ENCODE measurements at places on chromosomes 13 and 19. TPM values are rescaled to one million over a fixed set of nuclear protein-coding genes. Genes with fewer than 3 reads are reported as not detected.

DNA sequence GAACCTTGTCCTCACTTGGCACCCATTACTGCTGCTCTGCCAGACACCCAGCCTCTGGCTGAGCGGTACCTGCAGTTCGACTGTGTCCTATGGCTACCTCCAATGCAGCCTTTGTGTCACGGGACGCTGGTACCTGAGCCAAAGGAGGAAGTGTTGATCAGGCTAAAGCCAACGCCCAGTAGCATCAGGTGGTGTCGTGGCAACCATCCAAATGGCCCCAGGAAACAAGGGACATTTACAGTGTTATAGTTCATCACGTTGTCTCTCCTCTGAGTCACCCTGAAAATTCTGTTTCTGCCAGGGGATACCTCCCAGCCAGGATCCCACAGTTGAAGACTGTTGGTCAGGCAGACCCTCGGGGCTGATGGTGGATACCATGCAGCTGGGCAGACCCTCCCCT lies 10.1 kb downstream of the RHPN2 start:
- no peaks in the 10 kb centered on the region for H3K27me3 ChIP-seq
- no peak for DNase-seq
- H3K4me1 ChIP-seq = 0 out of 2 replicates have a peak, but pooled peaks cover 11% of the 10 kb centered on the region
- H3K4me3 ChIP-seq = no peak overlapping the region

DNA sequence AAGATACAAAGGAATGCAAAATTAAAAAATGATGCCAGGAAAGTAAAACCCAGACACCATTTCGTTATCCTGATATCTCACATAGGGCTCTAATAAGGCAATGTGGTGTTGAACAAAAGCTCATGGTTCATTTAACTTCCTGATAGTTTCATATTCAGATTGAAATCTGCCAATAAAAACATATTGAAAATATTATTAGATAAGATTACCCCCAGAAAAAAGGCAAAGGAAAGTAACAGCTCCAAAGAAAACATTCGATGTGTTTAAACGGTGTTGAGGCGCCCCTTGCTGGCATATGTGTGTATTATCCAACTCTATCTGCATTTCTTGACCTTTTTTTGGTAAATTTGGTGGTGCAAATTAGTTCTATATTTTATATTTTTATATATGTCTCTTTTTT lies 75.9 kb downstream of the ESD start:
- peak; percentile 76 for DNase-seq
- H3K27ac ChIP-seq = no peak overlapping the region
- H3K4me1 ChIP-seq = no peaks in the 10 kb centered on the region
- no peaks in the 10 kb centered on the region for H3K27me3 ChIP-seq

DNA sequence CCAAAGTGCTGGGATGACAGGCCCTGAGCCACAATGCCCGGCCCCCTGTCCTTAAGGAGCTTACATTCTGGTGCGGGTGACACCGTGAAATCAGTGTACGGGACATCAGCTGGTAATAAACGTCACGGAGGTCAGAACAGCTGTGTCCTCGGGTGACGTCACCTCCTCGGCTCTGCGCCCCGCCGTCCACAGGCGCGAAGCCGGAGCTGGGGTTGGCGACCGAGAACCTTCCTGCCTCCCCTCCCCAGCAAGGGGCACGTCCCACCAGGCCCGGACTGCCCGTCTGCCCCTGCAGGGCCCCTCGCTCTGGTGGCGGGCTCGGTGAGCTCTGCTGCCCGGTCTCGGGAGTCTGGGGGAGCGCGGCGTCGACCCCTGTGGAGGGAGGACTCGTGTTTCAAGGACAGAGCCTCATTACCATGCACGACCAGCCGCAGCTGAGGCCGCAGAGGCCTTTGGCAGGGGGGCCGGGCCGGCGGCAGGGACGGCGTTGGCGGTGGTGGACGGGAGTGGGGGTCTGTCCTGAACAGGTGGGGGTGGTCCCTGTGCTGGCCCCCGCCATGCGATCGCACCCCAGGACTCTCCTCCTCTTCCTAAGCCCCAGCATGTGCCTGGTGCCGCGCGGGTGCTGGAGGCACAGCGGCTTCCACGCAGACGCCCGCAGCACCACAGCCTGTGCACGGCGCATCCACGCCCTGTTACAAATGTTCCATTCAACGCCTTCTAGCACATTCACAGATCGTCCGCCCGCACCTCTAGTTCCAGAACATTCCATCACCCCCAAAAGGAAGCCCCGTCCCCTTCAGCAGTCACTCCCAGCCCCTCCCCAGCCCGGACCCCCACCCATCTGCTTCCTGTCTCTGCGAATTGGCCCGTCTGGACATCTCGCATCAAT lies 5.4 kb downstream of the LINGO3 start:
- peak; percentile 70 for DNase-seq
- no peak overlapping the region for H3K4me3 ChIP-seq
- H3K27ac ChIP-seq = no peak overlapping the region
- H3K4me1 ChIP-seq = no peaks in the 10 kb centered on the region
- H3K36me3 ChIP-seq = no peaks in the 10 kb centered on the region
- peaks cover 17% of the 10 kb centered on the region for H3K27me3 ChIP-seq

The CYP2A7 gene
- total RNA-seq = not detected

DNA sequence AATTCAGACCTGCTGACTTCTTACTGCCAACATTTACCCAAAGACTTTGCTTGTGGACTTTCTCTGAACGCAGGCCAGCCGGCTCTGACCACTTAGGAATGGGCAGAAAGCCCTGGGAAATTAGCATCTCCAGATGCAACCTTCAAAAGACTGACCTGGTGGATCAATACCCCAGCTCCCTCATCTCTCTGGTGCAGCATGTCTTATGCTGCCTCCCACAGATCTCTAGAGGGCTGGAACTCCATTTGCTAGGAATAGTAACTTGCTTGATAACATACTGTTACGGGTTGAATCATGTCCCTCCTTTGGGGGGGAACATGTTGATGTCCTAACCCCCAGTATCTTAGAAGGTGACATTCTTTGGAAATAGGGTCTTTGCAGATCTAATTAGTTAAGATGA lies 12.9 kb upstream of the SLC25A41 start:
- H3K27me3 ChIP-seq = no peaks in the 10 kb centered on the region
- H3K4me1 ChIP-seq = no peaks in the 10 kb centered on the region
- H3K27ac ChIP-seq = no peak overlapping the region
- no peaks in the 10 kb centered on the region for H3K36me3 ChIP-seq

The PRSS57 gene
- not detected for total RNA-seq

DNA sequence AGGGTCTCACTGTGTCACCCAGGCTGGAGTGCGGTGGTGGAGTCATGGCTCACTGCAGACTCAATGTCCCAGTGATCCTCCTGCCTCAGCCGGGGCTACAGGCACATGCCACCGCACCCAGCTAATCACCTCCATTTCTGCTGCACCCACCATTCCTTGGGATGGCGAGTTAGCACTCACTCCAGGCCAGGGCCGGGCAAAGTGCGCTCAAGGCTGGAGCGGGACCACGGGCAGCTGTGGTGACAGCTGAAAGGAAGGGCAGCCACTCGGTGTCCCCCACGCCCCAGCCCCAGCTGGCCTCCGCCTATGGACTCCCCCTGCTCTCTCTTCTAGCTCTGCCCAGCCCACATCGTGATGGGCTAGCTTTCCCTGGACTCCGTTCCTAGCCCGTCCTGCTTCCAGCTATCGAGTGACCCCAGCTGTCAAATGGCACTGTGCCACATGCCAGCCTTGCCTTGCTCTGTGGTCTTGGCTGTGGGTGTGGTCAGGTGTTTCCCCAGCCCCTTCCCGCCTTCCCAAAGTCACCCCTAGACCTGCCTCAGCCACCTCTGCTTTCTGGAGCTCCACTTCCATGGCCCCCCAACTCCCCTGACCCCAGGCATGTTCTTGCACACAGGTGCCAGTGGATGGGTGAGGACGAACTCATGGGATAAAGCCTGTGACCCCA lies 4.1 kb downstream of the MICOS13 start:
- DNase-seq = no peak
- H3K4me3 ChIP-seq = no peak overlapping the region
- no peaks in the 10 kb centered on the region for H3K4me1 ChIP-seq
- no peak overlapping the region for H3K27ac ChIP-seq
- H3K27me3 ChIP-seq = no peaks in the 10 kb centered on the region

The TEX26 gene
- total RNA-seq = not detected

GRCh38 chr19:52391135-52391534 lies 6.5 kb upstream of the ZNF528 start:
- no peaks in the 10 kb centered on the region for H3K27me3 ChIP-seq
- H3K4me3 ChIP-seq = no peak overlapping the region
- no peaks in the 10 kb centered on the region for H3K4me1 ChIP-seq
- no peak overlapping the region for H3K27ac ChIP-seq
- peaks cover 17% of the 10 kb centered on the region for H3K36me3 ChIP-seq
- DNase-seq = no peak

DNA sequence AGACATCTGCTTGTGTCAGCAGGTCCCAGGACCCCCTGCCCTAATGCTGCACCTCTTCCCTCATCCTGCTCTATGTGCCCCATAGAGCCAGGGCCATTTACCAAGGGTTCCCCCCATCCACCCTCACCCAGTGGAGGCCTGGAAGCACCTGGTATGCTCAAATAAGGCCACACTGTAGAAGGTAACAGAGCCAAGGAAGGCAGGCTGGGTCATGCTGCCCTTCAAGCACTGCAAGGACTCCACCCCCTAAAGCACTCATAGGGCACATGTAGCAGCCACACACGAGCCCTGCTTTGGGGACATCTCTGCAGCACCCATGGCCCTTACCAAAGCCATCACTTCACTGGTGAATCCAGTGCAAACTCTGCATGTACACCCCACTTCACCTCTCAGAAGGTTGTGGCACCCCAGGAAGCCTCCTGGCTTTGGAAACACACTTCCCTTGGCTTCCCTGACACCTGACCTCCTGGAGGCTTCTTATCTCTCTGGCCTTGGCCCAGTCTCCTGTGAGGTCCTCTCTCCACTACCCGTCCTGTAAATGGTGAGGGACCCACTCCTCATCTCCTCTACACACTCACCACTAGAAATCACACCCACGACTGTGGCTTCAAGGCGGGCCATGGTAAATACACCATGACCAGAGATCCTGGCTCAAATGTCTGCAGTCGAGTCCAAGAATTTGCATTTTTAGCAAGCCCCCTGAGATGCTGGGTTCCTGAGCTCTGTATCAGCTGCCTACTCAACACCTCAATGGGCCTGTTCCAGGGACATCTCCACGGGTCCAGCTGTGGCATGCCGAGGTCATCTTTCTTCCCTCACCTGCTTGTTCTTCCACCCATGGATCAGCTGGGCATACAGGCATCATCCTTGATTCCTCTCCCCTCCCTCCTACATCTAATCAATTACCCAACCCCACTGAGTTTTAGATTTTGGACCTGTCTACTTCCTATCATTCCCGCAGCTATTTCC lies 80.9 kb upstream of the DOCK9 start:
- DNase-seq = no peak
- no peaks in the 10 kb centered on the region for H3K36me3 ChIP-seq
- peaks cover 34% of the 10 kb centered on the region for H3K4me1 ChIP-seq
- H3K4me3 ChIP-seq = no peak overlapping the region
- no peaks in the 10 kb centered on the region for H3K27me3 ChIP-seq

GRCh38 chr19:10368101-10368803 lies 12.1 kb downstream of the TYK2 start:
- no peaks in the 10 kb centered on the region for H3K4me1 ChIP-seq
- peaks cover 9% of the 10 kb centered on the region for H3K36me3 ChIP-seq
- no peak overlapping the region for H3K27ac ChIP-seq

DNA sequence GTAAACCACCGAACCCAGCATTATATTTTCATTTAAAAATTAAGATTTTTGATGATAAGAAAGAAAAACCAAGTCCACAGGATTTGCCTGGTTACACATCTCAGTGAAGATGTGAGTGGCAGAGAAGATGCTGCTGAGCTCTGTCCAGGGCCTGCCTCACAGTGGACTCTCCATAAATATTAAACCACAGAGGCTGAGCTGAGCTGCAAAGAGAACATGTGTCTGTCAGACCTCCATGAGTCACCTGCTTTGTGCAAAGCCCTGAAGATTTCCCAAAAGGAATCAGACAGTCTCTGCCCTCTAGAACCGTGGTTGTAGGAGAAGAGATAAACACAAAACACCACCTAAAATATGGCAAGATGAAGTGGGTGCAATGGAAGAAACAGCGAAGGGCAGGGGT lies 127.2 kb upstream of the TSC22D1 start:
- H3K27ac ChIP-seq = no peak overlapping the region
- no peaks in the 10 kb centered on the region for H3K27me3 ChIP-seq
- peaks cover 5% of the 10 kb centered on the region for H3K4me1 ChIP-seq
- peak; percentile 76 for DNase-seq
- no peaks in the 10 kb centered on the region for H3K36me3 ChIP-seq

DNA sequence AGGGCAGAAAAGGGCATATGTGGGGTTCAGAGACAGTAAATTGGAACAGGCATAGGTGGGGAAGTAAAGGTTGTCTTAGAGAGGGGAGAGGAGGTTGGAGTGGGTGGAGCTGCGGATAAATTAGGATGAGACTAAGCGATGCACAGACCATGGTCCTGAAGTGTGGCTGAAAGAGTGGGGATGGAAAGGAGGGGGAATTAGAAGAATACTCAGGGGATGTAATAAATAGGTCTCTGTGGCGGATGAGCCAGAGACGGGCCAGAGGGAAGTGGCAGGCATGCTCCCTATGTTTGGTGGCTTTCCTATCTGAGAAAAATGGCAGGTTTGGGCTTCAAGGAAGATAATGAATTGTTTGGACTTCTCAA lies 123.4 kb downstream of the OLFM4 start:
- no peaks in the 10 kb centered on the region for H3K4me1 ChIP-seq
- H3K27ac ChIP-seq = no peak overlapping the region

The LHFPL6 gene
- 74.4 TPM for total RNA-seq

DNA sequence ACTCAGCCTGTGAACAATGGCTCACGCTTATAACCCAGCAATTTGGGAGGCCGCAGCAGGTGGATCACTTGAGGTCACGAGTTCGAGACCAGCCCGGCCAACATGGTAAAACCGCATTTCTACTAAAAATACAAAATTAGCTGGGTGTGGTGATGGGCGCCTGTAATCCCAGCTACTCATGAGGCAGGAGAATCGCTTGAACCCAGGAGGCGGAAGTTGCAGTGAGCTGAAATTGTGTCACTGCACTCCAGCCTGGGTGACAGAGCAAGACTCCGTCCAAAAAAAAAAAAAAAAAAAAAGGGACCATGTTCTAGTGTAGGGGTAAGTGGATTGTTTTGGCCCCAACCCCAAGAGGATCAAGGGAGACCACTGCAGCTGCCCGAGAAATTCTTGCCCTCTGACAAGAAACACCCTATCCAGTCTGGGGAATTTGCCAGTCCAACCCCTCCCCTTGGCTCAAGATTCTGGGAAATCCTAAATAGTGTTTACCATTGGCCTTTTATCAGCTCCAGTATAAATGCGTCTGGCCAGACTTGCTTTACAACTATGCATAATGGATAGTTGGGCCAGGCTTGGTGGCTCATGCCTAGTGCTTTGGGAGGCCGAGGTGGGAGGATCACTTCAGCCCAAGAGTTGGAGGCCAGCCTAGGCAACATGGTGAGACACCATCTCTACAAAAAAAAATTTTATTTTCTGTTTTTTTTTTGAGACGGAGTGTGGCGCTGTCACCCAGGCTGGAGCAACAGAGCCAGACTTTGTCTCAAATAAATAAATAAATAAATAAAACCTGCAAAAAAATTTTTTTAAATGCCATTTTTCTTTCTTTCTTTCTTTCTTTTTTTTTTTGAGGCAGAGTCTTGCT lies 5.1 kb upstream of the DHDH start:
- DNase-seq = no peak
- no peak overlapping the region for H3K4me3 ChIP-seq
- no peak overlapping the region for H3K27ac ChIP-seq
- H3K4me1 ChIP-seq = peaks cover 27% of the 10 kb centered on the region
- peaks cover 5% of the 10 kb centered on the region for H3K27me3 ChIP-seq
